ENCODE measurements at places on chromosomes 16 and 17. TPM values are rescaled to one million over a fixed set of nuclear protein-coding genes. Genes with fewer than 3 reads are reported as not detected.

- DNase-seq = no peak
These were observed 2.4 kb upstream of the PRR15L start for GRCh38 chr17:47959825-47960655.

DNA sequence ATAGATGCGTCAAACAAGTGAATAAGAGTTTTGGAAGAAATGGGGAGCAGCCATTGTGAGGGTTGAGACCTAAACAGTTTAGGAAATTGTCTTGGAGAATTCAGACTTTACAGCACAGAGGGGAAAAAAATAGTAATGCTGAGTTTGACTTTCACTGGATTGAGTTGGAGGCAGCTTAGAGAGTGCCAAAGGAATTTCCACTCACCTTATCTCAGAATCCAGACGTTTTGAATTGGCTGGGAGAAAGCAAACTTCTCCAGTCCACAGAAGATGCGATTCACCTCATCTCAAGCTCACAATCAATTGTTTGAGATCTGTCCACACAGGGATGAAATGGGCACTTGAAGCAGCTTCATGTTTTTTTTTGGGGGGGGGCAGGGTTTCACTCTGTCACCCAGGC lies 663.5 kb upstream of the SALL1 start:
- no peak for DNase-seq

INCA1 gene
- total RNA-seq = 0.40 TPM

GRCh38 chr17:46011711-46012505 lies 12.9 kb downstream of the STH start:
- no peak for DNase-seq

DNA sequence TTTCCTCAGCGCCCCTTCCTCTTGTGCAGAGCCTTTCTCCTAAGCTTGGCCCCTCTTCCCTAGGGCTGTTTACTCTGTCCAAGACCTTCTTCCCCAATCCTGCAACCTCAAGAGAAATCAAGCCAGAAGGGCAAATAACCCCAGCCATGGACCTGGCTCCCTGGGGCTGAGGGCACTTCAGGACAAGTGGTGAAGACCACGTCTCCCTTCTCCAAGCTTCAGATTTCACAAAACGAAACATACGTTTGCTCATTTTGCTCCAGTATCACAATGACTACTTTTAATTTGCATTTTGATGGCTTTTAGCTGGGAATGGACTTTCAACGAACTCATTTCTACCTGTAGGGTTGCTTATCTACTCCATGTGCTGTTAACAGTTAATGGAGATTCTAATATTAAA lies 139.8 kb upstream of the CACNG5 start:
- DNase-seq = no peak

DNA sequence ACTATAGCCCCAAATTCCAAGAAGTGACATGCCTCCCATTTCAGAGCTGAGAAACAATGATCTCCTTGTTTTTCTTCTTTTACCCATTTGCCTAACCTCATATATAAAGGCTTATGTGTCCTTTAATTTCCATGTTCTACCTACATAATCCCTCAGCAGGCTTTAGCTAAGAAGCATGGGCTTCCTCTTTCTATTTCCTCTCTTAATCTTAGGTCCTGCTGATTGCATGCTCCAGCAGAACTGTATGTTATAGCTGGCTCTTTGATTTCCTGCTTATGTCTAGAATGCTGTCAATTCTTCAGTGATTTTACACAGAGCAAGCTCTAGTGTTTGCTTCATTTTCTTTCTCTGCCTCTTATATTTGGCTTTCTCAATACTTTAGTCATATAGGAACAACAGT lies 151.7 kb upstream of the COX10 start:
- no peak for DNase-seq

DNA sequence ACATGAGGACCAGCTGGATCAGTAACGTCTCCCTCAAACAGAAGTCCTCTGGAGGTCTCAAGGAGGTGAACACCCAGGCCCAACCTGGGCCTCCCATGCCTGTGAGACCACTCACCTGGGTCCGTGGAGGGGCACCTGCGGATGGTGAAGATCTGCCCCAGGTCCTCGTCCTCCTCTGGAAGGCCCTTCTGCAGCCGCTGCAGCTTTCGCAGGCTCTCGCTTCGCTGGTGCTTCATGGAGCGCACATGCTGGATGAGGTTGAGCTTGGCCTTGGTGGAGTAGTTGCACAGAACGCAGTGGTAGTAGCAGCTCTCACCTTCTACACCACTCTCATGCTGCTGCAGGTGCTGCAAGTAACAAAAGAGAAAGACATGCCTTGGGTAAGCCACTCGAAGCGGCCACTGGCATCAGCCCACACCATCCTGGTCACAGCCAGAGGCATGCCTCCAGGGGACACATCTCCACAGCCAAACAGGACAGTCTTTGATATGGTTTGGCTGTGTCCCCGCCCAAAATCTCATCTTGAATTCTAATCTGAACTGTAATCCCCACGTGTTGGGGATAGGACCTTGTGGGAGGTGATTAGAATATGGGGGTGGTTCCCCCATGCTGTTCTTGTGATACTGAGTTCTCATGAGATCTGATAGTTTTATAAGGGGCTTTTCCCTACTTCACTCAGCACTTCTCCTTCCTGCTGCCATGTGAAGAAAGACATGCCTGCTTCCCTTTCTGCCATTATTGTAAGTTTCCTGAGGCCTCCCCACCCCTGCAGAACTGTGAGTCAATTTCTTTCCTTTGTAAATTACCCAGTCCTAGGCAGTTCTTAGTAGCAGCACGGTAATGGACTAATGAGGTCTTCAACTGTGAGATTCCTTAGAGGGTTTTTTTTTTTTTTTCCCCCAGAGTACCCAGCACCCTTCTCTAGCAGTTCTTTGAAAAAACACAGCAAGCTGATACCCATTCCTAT lies 158.0 kb downstream of the ZFHX3 start:
- no peak for DNase-seq
